Effector CD8-positive, alpha-beta T cell (primary cell): ENCODE measurements at places on chromosomes 1 and 21.

GRCh38 chr1:177341773-177342172, 171.0 kb downstream of the BRINP2 start:
- DNase-seq: no peak

DNA sequence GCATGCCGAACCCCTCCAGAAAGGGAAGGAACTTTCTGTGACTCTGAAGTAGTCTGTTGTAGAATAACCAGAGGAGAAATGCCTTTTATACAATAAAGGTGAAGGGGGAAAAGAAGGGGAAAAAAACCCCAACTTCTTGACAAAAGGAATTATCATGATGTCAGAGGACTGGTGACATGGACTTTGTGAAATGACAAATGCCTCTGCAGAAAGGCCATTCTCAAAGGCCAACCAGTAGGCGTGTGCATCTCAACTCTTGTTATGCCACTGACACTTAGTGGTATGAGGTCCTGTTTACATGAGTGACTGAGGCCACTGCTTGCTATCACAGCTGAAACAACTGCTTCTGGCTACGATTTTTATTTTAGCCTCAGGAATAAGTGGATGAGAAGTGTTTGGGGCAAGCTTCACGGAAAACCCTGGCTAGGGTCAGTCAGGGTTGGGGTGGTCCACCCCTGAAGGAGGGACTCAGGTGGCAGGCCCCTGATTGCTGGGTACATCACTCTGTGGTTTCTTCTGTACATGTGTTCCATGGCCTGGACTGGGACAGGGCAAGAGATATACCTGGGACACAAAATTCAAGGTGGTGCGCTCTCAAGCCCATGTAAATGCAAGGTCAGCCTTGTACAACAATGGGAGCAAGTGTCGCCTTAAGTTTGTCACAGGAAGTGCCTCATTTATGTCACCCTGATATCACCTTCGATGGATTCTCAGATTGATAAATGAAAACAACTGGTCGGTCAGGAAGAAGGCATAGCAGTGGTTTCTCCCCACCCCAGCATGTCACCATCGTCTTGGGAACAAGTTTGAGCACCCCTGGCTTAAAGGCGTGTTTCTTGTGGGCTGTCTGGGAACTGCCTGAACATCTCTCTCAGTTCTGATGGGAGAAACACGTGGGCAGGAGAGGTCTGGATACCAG, 12.4 kb downstream of the RUNX1 start:
- no peak for DNase-seq

GRCh38 chr1:75745276-75745675, 20.8 kb downstream of the ACADM start:
- no peak for DNase-seq

DNA sequence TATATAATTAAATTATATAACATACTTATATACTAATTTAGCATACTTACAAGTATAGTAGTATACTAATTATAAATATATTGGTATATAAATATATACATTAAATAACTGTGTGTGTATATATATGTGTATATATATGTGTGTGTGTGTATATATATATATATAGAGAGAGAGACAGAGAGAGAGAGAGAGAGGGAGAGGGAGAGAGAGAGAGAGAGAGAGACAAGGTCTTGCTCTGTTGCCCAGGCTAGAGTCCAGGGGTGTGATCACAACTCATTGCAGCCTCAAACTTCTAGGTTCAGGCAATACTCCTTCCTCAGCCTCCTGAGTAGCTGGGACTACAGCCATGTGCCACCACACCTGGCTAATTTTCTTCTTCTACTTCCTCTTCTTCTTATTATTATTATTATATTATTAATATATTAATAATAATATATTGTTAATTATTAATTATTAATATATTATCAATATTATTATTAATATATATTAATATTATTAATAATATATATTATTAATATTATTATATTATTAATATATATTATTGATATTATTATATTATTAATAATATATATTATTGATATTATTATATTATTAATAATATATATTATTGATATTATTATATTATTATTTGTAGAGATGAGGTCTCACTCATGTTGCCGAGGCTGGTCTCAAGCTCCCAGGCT, 185.5 kb downstream of the CRB1 start:
- no peak for DNase-seq

DNA sequence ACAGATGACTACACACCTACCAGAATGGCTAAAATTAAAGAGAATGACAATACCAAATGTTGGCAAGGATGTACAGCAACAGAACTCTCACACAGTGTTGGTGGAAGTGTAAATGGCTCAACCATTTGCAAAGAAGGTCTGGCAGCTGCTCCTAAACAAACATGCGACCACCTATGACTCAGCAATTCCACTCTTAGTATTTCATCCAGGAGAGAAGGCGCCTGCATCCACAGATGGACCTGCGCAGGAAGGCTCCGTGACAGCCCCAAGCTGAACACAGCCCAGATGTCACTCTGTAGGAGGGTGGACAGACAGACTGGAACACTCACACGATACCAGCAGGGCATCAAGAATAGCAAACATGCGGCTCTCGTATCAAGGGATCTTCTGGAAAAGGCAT, 6.7 kb downstream of the PTTG1IP start:
- DNase-seq: no peak

DNA sequence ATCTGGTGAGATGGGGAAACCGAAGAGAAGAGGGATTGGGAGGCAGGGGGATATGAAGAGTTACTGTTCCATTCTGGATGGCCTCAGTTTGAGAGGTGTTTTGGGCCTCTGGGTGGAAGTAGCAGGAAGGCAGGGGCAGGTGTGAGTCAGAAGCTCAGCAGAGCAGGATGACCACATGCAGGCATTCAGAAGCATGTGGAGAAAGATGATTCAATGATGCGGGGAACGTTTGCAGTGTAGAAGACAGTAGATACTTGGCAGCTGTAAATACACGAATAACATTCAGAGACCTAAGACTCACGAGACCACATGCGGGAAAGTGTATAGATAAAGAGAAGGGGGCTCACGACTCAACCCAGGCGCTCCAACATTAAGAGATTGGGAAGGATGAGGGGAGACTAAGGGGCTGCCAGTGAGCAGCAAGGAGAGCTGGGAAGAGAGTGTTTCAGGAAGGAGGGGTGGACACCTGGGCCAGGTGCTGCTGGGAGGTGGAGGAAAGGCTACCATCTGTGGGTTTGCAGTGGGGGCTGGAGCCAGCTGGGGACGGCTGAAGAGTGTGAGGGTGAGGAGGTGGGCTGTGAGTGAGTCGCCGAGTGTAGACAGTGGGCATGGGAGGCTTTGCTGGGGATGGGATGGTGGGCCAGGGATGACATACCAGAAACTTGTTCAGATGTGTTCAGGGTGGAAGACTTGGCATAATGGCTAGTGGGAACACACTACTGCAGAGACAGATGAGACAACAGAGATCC, 5.8 kb upstream of the EPS8L3 start:
- DNase-seq: no peak

GRCh38 chr1:89994231-89994804, 592 bp upstream of the ZNF326 start:
- DNase-seq: no peak

GRCh38 chr1:99979091-99979490, 9.3 kb downstream of the SLC35A3 start:
- DNase-seq: no peak

DNA sequence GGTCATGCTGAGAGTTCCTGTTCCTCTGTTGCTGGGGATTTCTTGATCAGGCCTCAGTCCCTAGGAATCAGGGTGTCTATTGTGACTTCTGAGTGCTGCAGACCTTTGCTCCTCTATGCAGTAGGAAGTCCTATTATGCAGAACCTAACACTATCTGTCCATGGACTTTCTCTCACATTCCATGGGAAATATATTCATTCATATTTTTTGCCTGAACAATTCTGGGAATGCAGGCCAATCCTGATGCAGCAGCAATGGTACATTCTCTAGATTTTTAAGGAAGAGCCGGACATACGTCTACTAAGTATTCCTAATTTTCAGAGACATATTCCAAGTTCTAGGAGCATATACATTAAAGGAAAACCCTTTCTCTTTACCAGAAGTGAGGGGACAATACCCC, 61.1 kb upstream of the C1orf87 start:
- no peak for DNase-seq

GRCh38 chr1:98739762-98740161, 78.2 kb downstream of the SNX7 start:
- DNase-seq: no peak

- no peak for DNase-seq
Measured at GRCh38 chr1:65063025-65063424, 85.0 kb upstream of the AK4 start.

DNA sequence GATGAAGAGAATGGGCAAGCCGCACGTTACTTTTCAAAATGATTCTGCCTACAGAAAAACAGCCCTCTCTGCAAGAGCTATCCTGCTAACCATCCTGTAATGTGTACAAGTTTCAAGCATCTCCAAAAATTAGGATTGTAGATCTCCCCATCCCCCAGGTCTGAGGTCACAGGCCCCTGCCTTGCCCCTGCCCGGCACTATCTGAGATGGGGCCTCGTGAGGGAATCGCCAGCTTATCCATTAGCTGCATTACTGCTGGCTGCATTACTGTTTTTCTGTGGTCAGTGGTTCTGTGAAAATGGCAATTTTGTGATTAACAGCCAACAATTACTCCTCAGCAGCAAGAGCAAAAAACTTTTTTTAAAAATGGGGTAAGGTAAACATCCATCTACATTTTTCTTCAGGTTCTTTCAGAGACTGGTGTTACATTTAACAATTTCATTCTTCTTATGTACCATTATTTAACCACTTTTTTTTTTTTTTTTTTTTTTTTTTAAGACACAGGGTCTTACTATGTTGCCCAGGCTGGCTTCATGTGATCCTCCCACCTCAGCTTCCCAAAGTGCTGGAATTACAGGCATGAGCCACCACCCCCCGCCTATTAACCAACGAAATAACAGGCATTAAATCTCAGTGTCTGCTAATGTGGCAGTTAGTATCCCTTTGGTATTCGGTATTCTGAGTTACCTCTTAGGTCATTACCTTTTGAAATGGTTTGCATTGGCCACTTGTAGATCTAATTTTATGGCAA, 83.8 kb downstream of the MRPL37 start:
- no peak for DNase-seq

DNA sequence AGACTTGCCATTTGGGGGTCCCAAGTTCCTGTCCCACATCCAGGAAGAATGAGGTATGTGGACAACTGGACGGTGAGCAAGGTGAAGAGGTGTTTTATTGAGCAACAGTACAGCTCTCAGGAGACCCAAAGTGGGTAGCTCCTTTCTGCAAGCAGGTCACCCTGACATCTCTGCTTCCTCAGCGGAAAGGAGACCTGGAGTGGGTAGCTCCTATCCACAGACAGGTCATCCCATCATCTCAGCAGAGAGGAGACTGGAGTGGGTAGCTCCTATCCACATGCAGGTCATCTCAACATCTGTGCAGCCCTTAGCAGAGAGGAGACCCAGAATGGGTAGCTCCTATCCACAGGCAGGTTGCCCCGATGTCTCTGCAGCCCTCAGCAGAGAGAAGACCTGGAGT, 13.8 kb upstream of the FNBP1L start:
- DNase-seq: no peak

DNA sequence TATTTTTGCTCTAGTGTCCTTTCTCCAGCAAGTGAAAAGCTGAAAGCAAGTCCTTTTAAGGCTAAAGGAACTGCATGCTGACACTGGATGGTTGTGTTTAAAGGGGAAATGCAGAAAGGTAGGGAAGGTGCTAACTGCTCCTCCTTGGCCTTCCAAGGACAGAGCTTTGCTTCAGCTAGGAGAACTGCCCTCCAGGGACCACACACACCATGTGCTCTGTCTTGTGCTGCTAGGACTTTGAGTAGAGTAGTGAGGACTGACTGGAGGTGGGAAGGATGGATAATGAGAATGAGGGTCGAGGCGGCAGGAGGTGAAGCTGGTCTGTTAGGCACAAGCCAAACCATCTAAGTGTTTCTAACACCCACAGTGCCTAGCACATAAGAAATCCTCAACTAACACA, 77.9 kb downstream of the WDR3 start:
- DNase-seq: no peak

GRCh38 chr1:87400813-87401212, 72.1 kb downstream of the LMO4 start:
- DNase-seq: no peak

DNA sequence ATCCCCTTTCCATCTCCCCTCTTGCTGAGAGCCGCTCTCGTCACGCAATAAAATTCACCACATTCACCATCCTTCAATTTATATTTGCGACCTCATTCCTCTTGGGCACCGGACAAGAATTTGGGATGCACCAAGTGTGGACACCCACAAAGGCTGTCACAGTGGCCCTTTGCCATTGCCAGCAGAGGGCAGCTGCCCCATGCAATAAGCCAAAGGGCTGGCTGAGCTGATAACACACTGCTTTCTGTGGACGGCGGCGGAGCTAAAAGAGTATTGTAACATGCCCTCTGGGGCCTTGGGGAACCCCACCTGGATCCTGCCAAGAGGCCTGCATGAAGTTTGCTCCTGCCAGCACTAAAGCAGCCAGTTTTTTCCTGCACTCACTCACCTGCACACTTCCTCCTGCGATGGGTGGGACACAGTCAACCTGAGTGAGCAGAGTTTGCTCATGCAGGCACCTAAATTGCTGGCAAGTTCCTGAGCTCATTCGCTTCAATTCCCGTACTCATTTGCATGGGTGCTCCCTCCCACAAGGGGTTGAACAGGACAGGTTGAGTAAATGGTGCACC, 792.3 kb upstream of the ADAMTS5 start:
- no peak for DNase-seq
